ENCODE measurements at places on chromosomes 1 and 21. TPM values are rescaled to one million over a fixed set of nuclear protein-coding genes. Genes with fewer than 3 reads are reported as not detected.

- no peak overlapping the region for H3K4me3 ChIP-seq
- no peaks in the 10 kb centered on the region for H3K27me3 ChIP-seq
- no peak for DNase-seq
- H3K4me1 ChIP-seq = no peaks in the 10 kb centered on the region
- H3K27ac ChIP-seq = no peak overlapping the region
Measured at GRCh38 chr1:232873412-232873811, 68.2 kb downstream of the MAP10 start.

- H3K27me3 ChIP-seq = no peaks in the 10 kb centered on the region
- H3K4me3 ChIP-seq = no peak overlapping the region
- no peak overlapping the region for H3K27ac ChIP-seq
- no peak for DNase-seq
- no peaks in the 10 kb centered on the region for H3K4me1 ChIP-seq
Measured at GRCh38 chr21:17602874-17603273, 9.8 kb downstream of the BTG3 start.

DNA sequence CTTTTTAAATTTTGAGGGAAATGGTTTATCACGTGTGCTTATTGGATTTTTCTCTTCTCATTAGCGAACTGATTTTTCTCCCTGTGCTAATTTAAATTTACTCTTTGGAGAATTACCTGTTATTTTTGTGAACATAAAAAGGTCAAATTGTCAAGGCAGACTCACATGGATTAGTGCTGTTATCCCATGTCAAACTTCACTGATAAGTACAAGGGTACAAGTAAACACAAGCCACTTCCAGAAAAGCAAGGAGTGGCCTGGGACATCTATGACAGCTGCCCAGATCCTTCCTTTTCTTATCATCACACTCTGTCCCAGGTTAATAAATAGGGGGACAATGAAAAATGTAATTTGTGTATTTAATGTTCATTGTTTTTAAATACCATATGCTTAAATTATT, 901.2 kb downstream of the LTN1 start:
- H3K27me3 ChIP-seq = no peaks in the 10 kb centered on the region
- peak; percentile 56 for DNase-seq
- peak overlapping the region; percentile 59 for H3K4me3 ChIP-seq
- no peaks in the 10 kb centered on the region for H3K36me3 ChIP-seq
- H3K27ac ChIP-seq = peak overlapping the region; percentile 96

The RHEX gene
- 0.45 TPM for polyA plus RNA-seq

The LENEP gene
- polyA plus RNA-seq = 0.33 TPM

The BTBD8 gene
- polyA plus RNA-seq = 8.6 TPM

GRCh38 chr21:33189824-33190223, 39.9 kb upstream of the IFNAR2 start:
- no peak for DNase-seq
- no peak overlapping the region for H3K4me3 ChIP-seq
- no peaks in the 10 kb centered on the region for H3K4me1 ChIP-seq
- no peak overlapping the region for H3K27ac ChIP-seq
- peaks cover 29% of the 10 kb centered on the region for H3K27me3 ChIP-seq

The VPS72 gene
- polyA plus RNA-seq = 43.7 TPM
